ENCODE measurements at places on chromosomes 6 and 20.

DNA sequence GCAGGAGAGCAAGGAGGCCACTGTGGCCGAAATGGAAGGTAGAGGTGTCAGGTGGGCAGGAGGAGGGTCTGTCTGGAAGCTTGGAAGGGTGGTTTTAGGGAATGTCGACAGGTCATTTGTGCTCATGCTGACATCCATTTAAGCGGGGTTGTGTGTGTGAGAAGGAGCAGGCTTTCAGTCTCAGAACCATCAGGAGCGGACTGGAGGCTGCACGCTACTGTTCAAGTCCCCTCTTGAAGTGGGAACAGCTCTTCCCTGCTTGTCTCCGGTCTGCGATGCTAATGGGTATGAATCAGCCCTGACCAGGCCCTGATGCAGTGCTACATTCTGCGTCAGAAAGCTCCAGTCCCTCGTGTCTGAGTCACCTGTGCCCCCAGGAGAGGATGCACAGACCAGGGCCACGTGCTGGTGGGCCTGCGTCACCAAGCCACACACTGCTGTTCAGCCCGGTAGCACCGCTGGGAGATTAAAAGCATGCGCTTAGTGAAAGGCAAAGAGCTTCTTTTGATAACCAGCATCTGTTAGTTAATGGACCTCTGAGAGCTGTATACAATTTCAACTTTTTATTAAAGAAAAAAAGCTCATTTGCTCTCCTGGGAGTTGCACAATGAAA lies 58.0 kb downstream of the APCDD1L start:
- DNase-seq = no peak

DNA sequence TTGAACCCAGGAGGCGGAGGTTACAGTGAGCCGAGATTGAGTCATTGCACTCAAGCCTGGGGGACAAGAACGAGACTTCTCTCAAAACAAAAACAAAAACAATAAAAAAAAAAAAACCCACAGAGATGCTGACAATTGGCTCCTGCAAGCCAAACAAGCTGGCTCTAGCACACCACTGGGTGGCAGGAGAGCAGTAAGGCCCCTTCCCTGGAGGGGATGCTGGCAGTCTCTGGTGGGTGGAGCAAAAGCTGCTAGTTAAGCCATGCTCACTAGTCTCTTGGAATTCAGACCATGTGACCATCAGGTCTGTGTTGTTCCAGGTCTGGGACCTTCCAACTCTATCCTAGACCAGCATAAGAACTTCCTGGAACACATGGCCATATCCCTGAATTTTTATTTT lies 18.9 kb upstream of the DSN1 start:
- no peak for DNase-seq

- no peak for DNase-seq
These were observed 14.3 kb upstream of the SLC22A3 start for GRCh38 chr6:160333841-160334240.

GRCh38 chr20:3045042-3045815 lies 623 bp upstream of the MRPS26 start:
- no peak for DNase-seq

Data from stimulated activated CD8-positive, alpha-beta memory T cell treated with anti-CD3 and anti-CD28 coated beads, Interleukin-15, amount 100 ng/mL, for 24 hours (primary cell).